ENCODE measurements at places on chromosomes 16 and 17.

DNA sequence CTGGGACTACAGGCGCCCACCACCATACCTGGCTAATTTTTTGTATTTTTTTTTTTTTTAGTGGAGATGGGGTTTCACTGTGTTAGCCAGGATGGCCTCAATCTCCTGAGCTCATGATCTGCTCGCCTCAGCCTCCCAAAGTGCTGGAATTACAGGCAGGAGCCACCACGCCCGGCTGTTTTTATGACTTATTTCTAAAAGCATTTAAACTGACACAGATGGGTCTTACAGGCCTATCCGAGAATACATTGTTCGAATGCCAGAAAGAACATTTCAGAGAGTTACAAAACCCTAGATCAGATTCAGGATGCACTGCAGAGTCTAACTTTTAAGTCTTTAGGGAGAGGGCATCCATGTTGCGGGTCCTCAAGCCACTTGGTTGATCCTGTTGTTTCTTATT, 234.7 kb upstream of the MAF start:
- no peak for DNase-seq

DNA sequence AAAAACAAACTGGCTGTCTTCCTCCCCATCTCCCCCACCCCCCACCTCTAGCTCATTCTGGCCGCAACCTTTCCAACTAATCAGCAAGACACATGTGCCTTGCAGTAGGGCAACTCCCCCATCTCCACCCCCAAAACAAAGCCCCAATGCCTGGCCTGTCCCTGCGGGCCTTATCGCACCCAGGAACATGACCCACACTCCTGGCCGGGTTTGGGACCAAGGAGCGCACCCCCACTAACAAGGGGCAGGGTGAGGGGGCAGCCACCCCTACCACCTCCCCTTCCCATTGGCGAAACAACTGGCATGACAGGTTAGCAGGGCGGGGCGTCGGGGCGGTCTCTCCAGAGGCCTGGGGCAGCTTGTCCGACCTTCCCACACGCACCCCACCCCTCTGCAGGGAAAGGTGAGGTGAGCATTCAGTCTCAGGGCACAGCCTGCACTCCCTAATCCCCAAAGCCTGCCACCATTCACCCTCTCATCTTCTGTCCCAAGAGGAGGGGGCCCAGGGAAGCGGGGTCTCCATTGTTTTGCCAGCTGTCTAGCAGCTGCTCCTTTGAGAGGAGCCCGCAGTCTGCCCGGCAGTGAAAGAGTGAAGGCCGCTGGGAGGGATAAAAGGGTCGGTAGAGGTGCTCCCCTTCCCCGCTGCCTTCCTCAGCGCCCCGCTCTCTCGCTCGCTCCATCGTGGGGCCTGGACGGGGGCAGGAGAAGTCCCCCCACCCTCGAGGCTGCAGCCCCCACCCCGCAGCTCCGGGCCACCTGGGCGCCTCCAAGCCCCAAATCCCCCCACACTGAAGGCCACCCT, 765 bp downstream of the MYO18A start:
- peak; percentile 51 for DNase-seq

DNA sequence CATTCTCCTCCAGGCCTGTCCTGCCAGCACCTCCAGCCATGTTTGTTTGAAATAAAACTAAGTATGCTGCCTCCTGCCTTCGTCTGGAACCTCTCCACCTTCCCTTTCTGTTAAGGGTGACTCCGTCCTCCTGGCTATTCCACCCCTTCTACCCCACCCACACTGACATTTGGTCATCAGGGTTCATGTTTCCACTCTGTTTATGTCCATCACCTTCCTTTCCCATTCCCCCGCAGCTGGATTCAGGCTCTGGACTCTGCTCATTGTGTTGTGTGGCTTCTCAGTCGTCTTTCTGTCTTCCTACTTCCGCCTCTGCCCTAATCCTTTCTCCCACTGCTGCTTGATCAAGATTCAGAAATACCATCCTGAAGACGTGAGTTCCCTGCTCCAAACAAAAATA, 28.6 kb downstream of the EPN2 start:
- no peak for DNase-seq

DNA sequence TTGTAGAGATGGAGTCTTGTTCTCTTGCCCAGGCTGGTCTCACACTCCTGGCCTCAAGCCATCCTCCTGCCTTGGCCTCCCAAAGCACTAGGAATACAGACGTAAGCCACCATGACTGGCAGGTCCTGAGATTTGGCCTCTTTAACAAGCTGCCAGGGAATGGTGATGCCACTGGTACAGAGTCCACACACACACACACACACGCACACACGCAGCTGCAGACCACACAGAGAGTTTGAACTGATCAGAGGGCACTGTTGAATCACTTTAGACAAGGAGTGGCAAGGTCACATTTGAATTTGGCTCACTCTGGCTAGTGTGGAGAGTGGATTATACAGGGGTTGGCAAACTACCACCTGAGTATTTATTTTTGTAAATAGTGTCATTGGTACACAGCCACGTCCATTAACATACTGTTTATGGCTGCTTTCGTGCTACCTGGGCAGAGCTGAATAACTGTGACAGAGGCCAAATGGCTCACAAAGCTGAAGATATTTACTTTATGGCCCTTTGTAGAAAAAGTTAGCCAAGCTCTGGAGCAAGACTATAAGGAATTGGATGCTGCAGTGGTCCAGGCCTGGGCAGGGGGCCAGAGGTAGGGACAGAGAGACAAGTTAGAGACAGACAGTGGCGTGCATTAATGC, 9.9 kb downstream of the ITPRIPL2 start:
- DNase-seq = peak; percentile 29

DNA sequence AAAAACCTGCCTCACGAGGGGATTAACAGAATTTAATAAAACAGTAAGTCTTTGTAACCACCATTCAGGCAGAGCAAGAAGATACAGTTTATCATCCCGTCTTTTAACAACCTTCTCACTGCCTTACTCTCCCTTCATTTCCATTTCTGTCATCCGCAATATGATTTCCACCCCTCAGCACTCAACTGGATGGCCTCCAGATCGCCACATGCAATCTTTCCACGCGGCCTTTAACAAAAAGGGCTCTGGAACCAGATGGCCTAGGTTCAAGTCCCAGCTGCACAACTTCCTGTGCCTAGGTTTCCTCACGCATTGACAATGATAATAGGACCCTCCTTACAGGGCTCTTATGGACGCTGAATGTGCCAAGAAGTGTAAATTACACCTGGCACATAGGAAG, 103.6 kb downstream of the GAS7 start:
- no peak for DNase-seq

GRCh38 chr16:53895433-53895832, 191.5 kb downstream of the FTO start:
- no peak for DNase-seq

DNA sequence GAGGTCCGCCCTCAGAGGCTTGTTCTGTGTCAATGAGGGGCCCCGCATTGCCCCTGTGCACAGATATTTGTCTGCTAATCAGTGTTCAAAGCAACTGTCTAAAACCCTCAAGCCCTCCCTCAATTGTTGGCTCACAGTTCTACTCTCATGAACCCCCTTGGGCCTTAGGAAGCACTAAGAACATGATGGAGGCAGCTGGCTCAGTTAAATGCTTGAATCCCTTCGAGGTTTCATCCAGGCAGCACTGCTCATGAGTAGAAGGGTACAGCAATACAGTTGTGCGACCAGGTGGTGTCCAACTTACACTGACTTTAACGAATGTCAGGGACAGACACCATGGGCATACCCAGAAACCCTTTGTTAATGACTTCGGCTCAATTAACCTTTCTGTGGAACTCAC, 89.2 kb upstream of the WSCD1 start:
- no peak for DNase-seq

DNA sequence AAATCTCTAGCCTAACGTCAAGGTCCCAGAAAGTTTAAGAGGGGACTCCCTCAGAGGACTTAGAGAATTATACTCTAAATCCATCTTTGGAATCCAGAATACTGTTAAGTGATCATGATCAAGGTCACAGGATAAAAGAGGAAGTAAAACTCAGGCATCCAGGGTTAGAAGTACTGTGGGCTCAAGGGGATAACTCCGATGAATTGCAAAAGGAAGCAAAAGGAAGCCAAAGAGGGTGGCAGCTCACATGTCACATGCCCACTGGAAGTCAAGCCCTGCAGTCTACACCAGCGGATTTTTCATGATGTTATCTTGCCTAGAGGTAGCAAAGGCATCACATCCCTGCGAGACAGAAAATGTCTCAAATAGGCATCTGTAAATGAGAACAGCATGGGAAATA, 3.8 kb downstream of the ZNF821 start:
- DNase-seq = no peak

GRCh38 chr17:50614471-50615051, 20.1 kb upstream of the ABCC3 start:
- no peak for DNase-seq

DNA sequence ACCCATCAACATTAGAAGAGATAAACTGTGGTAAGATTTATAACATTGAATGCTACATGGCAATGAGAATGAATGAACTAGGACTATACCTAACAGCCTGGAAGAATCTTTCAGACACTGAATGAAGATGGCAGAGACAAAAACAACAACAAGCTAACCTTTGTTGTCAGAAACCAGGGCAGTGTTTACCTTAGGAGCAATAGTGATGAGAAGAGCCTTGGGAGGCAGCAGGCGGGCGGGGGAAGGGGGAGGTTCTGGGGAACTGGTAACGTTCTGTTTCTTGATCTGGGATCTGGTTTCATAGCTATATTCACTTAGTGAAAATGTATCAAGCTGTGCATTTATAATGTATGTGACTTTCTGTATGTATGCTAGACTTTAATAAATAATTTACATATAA, 139.0 kb upstream of the TNRC6C start:
- DNase-seq = no peak

DNA sequence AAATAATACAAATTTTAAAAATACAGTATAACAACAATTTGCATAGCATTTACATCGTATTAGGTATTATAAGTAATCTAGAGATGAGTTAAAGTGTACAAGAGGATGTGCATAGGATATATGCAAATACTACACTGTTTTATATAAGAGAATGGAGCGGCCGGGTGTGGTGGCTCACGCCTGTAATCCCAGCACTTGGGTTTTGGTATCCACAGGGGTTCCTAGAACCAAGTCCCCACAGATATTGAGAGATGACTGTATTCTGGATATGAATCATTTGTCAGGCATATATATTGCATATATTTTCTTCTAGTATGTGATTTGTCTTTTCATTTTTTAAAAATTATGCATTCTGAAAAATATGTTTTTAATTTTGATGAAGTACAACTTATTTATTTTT, 77.5 kb upstream of the MSI2 start:
- no peak for DNase-seq

- DNase-seq = peak; percentile 34
These were observed 1.7 kb downstream of the OTOP3 start for GRCh38 chr17:74937064-74938051.

GRCh38 chr17:62854098-62854680, 46.1 kb upstream of the MARCHF10 start:
- no peak for DNase-seq

DNA sequence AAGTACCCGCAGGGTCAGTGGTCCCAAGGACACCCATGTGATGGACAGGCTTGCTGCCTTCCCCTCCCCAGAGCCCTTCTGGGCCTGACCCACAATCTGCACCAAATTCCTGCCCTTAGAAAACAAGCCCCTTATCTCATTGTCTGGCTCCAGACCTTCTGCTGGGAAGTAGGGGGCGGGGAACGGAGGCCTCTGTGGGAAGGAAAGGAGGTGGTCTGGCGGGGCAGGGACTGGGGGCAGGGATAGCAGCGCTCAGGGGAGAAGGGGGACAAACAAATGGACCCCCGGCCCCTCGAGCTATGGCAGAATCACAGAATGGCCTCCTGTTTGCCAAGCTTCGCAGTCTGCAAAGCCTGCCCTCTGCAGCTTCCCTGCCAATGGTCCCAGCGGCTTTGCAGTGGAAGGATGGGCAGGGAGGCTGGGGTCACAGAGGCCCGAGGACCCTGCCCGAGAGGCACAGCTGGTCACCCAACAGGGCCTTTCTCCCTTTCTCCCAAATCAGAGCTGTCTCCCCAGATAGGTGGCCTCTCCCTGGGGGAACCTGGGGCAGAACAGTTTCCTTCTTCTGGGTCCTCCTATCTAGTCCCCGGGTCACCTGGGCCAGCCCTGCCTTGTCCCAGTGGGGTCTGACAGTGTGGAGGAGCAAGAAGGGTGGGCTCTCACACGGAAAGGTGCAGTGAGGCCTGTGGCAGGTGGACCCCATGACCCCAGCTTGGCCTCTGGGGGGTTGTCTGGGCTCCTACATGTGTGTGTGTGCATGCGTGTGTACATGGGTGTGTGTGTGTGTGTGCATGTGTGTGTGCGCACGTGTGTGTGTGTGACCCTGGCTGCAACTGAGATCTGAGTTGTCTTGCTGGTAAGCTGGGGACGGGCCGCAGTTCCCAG, 25.5 kb downstream of the TMEM235 start:
- no peak for DNase-seq

DNA sequence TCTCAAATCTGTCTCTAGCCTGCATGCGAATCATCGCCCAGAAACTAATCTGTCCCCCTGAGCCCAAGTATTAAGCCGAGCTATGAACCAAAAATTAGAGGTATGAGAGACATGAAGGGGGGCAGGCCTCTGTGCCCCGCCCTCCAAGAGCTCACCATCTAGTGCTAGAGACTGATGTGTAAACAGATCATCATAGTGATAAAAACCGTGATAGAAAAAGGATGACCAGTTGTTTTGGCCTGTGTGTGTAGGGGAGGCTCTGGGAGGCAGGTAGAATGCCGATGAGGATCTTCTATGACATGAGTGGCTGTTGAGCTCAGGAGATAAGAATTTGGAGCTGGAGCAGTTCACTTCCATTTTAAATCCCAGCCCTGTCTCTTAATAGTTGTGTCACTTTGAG, 89.1 kb upstream of the TBX2 start:
- no peak for DNase-seq

- no peak for DNase-seq
These were observed 431.4 kb downstream of the SHISA9 start for GRCh38 chr16:13332713-13333255.

DNA sequence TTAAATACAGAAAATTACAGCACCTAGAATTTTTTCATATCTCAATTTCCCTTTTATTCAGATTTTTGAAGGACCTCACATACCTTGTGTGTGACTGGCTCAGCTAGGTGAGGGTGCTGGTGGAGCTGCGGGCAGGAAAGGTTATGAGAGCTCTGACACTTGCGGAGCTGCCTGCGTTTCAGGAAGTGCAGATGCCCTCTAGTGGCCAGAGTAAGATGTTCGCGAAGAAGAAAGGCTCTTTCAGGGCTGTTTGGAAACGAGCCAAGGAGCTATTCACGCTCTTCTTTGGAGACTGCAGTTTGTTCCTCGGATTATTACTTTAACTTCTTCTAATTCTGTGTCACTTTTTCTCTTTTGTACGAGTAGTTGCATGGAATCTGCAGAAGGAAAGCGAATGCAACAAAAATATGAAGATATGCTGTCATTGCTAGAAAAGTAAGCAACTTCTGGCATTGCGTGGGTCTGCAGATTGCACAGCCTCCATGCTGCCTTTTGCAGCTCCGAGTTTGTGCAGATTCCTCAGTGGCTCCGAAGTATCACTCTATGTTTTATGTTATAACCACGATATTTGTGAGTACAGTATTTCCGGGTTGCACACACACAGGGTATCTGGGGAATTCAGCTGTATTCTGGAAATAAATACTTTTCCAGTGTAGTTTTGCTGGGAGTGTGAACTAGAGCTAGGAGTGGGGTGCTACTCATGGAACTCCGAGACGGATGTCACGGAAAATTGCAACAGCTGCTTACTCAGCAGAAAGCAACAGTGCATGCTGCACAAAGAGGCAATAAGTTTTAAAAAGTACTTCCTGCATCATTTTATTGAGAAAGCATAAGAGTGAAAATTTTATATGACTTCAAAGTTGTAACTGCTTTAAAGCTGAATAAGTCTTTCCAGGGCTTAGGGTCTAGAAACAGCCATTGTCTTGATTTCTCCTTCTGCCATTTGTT, 46.3 kb downstream of the DNAH9 start:
- DNase-seq = peak; percentile 80

GRCh38 chr17:82384051-82384729, 12.6 kb downstream of the UTS2R start:
- no peak for DNase-seq

GRCh38 chr16:56860226-56861020, 4.6 kb upstream of the SLC12A3 start:
- DNase-seq = peak; percentile 19

All from astrocyte of the hippocampus (primary cell).